ENCODE measurements at places on chromosomes 1 and 21. TPM values are rescaled to one million over a fixed set of nuclear protein-coding genes. Genes with fewer than 3 reads are reported as not detected.

The AMY2B gene
- 12.6 TPM for total RNA-seq

DNA sequence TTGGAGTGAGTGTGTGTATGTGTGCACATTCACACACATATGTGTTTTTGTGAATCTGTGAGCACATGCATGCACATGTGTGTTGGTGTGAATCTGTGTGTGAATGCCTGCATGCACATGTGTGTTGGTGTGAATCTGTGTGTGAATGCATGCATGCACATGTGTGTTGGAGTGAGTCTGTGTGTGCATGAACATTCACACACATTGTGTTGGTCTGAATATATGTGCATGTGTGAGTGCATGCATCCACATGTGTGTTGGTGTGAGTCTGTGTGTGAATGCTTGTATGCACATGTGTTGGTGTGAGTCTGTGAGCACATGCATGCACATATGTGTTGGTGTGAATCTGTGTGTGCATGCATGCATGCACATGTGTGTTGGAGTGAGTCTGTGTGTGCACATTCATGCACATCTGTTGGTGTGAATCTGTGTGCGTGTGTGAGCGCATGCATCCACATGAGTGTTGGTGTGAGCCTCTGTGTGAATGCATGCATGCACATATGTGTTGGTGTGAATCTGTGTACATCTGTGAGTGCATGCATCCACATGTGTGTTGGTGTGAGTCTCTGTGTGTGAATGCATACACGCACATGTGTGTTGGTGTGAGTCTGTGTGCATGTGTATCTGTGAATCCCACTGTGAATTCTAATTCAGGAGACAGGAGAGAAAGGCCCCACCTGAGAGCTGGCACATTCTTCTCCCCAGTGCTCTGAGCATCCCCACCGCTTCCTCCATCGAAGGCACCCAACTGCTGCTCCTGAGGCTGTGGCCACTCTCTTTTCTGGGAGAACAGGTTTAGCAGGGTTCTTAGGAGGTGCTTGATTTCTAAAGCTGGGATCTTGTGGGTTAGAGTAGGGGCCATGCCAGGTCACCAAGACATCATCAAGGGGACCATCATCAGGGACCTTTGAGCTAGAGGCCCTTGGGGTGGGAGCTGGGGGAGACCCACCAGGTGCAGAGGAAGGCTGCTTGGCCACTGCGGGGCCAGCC is 117.5 kb upstream of the ARHGEF16 start:
- peaks cover 25% of the 10 kb centered on the region for H3K27me3 ChIP-seq
- no peak overlapping the region for H3K4me3 ChIP-seq
- H3K27ac ChIP-seq, result no peak overlapping the region

- no peak for DNase-seq
- H3K27ac ChIP-seq, result no peak overlapping the region
- H3K4me3 ChIP-seq, result no peak overlapping the region
- H3K36me3 ChIP-seq, result no peaks in the 10 kb centered on the region
- no peaks in the 10 kb centered on the region for H3K27me3 ChIP-seq
- no peaks in the 10 kb centered on the region for H3K4me1 ChIP-seq
Measured at GRCh38 chr1:53354119-53354518, 26.2 kb upstream of the LRP8 start.

GRCh38 chr1:85330711-85331290 is 54.4 kb upstream of the BCL10 start:
- peaks cover 13% of the 10 kb centered on the region for H3K36me3 ChIP-seq
- H3K27me3 ChIP-seq, result no peaks in the 10 kb centered on the region
- DNase-seq, result no peak
- H3K4me3 ChIP-seq, result no peak overlapping the region
